ENCODE measurements at places on chromosomes 6 and 20.

DNA sequence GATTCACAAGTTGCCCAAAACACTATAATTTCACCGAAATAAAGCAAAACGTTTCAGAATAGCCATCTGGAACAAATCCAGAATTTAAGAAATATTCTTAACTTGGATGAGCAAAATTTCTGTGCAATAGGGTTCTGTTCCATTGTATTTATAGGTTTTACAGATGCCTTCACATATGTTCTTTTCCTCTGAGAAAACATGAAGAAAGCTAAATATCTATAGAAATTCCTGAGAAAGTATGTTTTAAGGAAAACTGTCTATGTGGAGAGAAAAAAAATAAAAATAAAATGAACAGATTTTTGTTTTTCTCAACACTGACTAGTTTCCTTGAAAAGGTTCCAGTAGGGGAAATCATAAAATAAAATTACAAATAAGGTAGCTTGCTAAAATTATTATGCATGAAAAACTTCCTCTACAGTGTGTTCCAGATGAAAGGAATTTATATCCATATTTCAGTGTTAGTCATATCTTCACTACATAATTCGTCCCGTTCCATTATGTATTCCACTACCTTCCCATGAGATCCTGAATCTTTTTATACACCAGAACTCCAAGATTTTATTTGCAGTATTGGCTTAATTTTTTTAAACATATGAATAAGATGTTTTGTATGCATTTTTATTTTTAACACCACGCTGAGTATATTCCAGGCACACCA is 42.4 kb upstream of the TMX4 start:
- no peak for DNase-seq

DNA sequence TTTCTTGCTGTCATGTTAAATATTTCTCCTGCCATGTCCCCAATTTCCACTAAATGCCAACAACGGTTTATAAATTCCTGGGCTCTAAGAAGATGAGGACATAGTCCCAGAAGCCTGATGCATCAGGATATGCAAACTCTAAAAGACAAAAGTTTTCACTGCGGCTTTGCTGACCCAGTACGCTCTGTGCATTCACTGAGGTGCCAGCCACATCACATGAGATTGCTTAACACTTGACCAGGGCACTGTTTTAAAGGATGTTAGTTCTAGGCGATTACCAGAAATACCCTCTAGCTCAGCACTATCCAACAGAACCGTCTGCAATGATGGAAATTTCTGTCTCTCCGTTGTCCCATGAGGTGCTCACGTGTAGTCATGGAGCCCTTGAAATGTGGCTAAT is 19.9 kb upstream of the ADTRP start:
- DNase-seq = no peak

GRCh38 chr6:166348305-166348949 is 6.1 kb upstream of the SFT2D1 start:
- DNase-seq = no peak

DNA sequence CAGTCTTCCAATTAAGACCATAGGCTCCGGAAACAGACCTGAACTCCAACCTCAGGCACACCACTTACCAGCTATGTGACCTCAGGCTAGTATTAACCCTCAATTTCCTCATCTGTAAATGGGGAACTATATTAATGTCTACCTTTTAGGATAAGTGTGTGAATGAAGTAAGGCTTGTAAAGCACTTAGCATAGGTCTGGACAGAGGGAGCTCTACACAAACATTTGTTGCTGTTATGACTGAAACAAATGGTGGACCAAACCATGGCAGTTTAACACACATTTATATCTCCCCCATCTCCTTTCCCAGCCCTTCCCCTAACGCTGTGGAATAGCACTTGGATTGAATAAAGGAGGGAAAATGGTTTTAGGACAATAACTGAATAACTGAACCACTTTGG is 48.7 kb downstream of the TSHZ2 start:
- DNase-seq = no peak

DNA sequence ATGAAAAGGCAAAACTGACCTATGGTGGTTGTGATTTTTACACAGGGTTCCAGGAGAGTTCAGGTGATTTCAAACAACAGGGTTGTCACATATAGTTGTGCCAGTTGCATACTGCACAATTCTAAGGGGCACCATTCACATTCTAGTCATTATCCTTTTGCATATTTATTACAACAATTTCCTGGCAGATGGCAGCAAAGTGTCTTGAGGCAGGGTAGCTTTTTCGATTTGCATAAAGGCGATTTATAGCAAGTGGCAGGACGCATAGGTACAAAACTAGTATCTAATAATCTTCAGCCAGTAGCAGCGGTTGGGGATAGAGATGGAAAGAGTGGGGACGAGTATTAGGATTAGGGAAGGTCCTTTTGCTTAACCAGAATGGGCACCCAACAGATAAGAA is 46.5 kb upstream of the TRAF3IP2 start:
- no peak for DNase-seq

DNA sequence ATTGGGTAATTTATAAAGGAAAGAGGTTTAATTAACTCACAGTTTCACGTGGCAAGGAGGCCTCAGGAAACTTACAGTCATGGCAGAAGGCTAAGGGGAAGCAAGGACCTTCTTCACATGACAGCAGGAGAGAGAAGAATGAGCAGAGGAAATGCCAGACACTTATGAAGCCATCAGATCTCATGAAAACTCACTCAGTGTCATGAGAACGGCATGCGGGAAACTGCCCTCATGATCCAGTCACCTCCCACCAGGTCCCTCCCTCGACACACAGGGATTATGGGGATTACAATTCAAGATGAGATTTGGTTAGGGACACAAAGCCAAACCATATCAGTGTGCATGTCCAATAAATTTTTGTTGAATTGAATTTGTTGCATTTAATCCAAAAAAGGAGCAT is 52.0 kb downstream of the ECT2L start:
- no peak for DNase-seq

GRCh38 chr6:155483858-155484257 is 28.2 kb upstream of the NOX3 start:
- DNase-seq = no peak

DNA sequence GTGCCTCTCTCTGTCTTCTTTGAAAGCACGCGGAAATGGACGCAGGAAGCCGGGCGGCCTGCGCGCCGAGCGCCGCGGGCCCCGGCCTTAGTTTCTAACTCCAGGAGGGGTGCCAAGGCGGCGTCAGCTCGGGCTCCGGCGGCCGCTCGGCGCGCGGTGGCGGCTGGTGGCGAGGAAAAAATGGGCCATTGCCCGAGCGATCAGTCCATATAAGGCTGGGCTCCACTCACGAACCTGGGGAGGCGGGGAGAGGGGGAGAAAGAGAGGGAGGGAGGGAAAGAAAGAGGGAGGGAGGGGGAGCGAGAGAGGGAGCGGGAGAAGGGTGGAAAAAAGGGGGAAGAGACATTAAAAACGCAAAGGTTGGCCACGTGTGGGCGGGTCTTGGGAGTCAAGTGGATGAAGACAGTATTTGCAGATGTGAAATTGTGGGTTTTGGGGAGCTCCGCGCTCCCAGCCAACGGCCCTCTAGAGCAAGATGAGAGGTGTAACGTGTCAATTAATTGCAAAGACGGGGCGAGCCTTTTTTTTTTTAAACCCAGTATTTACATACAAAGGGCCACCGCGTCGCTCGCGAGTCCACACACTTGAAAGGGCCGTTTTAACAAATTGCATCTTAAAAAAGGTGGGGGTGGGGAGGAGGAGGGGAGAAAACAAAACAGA is at the start of gene NKX2-2:
TSS of gene NKX2-2 (minus strand) at position 184 of the 660 bp plus-strand sequence. CDS start 395 bp downstream, outside the sequence.
- DNase-seq = no peak

DNA sequence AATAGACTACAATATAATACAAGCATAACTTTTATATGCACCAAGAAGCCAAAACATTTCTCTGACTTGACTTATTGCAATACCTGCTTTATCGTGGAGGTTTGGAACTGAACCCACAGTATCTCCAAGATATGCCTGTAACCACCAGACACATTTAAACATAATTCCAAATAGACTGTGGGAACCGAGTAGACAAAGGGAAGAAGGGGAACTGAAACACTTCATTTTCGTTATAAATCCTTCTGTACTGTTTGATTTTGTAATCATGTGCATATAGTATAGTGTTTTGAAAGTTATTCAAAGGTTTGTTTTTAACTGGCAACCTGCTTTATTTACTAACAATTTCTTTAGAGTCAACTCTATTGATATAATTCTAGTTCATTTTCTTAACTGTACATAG is 154.9 kb upstream of the BEND6 start:
- DNase-seq = no peak

GRCh38 chr20:25053255-25054031 is 4.5 kb downstream of the ACSS1 start:
- DNase-seq = no peak
